ENCODE measurements at places on chromosomes 1 and 21.

GRCh38 chr1:229437443-229437842, 3.5 kb upstream of the ACTA1 start:
- DNase-seq: no peak

DNA sequence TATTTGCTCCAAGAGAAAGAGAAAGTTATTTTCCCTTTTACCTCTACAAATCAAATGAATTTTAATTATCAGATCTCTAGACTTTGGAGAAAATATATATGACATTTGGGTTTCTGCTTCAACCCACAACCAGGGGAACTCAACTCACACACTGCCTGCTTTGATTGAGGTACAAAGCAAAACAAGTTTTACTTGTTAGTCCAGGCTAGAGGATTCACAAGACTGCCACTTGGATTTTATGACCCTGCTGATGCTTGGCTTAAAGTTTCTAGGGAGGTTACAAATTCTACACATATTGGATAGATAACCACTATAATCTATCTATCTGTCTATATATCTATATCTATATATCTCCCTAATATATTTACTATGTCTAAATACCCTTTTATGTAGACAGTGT, 467.3 kb upstream of the RGS18 start:
- no peak for DNase-seq

DNA sequence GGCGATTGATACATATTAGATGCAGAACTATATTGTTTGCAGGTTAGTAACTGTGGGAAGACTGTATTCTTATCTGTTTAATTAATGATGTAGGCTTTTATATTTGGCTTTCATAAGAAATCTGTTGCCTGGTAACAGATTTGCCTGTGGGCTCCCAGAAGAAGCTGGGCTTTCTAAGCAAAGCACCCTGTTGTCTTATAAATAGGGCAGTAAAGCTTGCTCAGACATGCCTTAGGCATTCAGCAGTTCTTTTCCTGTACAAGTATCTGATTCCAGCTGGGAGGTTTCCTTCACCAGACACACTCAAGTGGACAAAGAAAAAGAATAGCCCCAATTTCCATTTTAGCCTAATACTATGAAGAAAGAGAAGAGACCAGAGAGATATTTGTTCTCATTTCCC, 524.0 kb downstream of the LRRIQ3 start:
- no peak for DNase-seq

DNA sequence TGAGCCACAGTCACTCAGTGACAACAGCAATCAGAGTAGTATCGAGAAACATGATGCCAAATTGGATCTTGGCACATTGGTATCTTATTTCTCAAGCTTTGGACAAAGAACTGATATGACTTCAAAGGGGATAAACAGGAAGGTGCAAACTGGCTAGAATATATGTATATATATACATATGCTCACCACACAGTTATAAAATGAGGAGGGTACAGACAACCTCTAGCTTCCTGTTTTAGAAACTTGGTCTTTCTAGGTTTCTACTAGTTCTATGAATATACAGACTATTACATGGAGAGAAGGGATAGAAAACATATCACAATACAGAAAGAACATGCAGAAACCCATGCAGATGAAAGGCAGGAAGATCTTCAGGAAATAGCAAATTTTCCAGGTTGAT, 292.1 kb upstream of the SNX7 start:
- no peak for DNase-seq

- peak; percentile 16 for DNase-seq
These were observed 62.8 kb upstream of the PDE9A start for GRCh38 chr21:42590431-42591131.

- no peak for DNase-seq
These were observed 44.6 kb upstream of the C1orf174 start for GRCh38 chr1:3944578-3945125.

DNA sequence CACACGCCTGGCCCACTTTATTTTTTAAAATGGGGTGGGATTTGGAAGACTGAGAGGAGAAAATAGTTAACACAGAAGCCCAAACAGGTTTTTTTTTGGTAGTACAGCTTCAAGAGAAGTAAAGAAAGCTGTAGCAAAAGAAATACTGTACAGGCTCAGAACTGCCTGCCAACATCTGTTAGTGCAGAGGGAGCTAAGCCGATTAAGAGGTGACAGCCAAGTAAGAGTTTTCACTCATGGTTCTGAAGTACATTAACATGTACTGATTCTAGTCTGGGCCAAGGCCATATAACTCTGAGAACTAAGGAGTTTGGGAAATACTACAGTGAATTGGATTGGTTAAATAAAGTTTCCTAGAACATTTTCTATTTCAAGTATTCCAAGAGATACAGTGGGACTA, 51.6 kb downstream of the EIF2B3 start:
- DNase-seq: no peak

- no peak for DNase-seq
These were observed 234.6 kb downstream of the BRINP3 start for GRCh38 chr1:190243056-190243455.

DNA sequence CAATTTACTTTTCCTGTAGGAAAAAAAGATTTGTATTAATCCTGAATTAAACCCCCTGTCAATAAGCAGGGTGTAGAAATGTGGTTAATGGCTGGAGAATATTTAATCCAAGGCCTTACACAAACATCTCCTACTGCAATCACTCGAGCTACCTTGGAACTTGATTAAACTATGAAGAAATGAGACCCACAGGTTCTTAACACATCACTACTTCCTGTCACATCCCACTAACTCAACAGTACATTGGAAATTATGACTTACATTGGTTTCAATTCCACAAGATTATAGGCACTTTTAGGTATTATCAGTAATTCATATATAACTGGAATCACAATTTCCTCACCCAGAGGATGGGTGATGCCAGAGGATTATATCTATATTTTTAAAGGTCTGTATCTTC, 480.3 kb downstream of the MRPL39 start:
- DNase-seq: no peak

DNA sequence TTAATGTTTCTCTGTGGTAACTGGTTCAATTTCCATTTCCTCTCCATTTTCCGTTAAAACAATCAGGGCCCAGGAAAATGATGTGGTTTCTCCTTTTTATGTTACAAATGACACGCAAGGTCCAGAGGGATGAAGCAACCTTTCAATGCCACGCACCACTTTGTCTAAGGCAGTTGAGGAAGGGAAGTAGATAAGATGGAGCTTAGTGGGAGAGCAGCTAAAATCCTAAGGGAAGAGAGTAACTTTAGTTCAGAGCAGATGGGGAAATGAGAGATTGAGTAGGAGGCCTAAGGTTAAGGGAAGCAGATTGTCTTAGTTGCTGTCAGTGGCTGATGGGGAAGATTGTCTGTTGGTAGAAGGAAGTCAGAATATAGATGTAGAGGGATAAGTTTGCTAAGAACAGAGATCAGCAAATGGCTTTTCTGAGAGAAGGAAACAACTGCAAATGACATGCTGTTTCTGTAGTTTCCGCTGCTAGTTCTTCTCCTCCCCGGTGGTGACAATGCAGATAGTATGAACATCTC, 660 bp downstream of the CD1C start:
- no peak for DNase-seq

- DNase-seq: no peak
These were observed 42.4 kb downstream of the AKNAD1 start for GRCh38 chr1:108814343-108815125.

GRCh38 chr1:60911966-60912697, 170.2 kb upstream of the NFIA start:
- no peak for DNase-seq

DNA sequence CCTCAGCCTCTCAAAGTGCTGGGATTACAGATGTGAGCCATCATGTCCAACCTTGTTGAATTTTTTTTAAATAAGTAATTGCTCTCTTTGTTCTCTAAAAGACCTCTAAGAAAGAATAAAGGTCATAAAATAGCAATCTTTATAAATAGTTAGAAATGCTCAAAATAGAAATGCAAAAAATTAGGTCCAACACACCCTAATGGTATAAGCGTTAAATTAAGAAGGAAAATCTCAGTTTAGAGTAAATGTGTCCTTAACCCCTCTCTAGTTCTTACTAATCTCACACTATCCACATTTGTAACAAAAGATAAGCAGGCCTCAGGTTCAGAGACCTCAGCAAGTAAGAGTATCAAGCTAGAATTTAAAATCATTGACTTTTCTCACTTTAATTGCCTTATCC, 38.3 kb upstream of the GLIS1 start:
- DNase-seq: no peak

- peak; percentile 92 for DNase-seq
These were observed at the start of the genes NIT1 and PFDN2 for GRCh38 chr1:161117759-161118581. NIT1 (plus strand) TSS chr1:161118105; CDS start chr1:161118177, 72 bp downstream. PFDN2 (minus strand) TSS chr1:161118037; CDS start chr1:161118026, 11 bp downstream.
